ENCODE measurements at places on chromosomes 5 and 9. TPM values are rescaled to one million over a fixed set of nuclear protein-coding genes. Genes with fewer than 3 reads are reported as not detected.

The INPP5E gene
- total RNA-seq: 25.4 TPM

The TNFSF8 gene
- not detected for total RNA-seq

The CDX1 gene
- not detected for total RNA-seq

The PCAT7 gene
- not detected for total RNA-seq

The SGCD gene
- 2.6 TPM for total RNA-seq

The JAK2 gene
- 11.7 TPM for total RNA-seq

The CCL27 gene
- not detected for total RNA-seq

The SLC6A19 gene
- 1.3 TPM for total RNA-seq

The STC2 gene
- 9.9 TPM for total RNA-seq

The RASGEF1C gene
- not detected for total RNA-seq

The ATP10B gene
- 2.1 TPM for total RNA-seq

The SGTB gene
- total RNA-seq: 3.6 TPM

DNA sequence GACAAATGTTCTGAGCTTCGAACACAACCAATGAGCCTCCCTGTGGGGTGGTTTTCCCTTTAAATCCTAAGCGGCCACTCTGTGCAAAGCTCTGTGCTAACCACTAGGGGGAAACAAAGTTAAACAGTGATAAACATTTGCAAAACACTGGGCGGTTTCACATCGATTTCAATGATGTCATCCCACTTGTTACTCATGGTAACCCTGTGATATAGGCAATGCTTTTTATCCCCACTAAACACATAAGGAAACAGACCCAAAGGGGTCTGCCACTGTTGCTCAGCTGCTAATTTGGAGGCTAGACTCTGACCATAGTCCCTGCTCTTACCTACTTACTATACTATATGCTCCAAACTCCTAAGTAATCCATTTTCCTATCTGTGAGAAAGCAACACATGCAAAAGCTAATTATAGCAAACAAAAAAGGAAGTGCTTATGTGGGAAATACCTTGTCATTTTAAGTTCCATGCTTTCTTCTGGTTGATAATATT, 57.3 kb downstream of the PTPN3 start:
- peak; percentile 75 for DNase-seq

GRCh38 chr5:17186256-17186655, 31.2 kb upstream of the BASP1 start:
- no peak for DNase-seq

DNA sequence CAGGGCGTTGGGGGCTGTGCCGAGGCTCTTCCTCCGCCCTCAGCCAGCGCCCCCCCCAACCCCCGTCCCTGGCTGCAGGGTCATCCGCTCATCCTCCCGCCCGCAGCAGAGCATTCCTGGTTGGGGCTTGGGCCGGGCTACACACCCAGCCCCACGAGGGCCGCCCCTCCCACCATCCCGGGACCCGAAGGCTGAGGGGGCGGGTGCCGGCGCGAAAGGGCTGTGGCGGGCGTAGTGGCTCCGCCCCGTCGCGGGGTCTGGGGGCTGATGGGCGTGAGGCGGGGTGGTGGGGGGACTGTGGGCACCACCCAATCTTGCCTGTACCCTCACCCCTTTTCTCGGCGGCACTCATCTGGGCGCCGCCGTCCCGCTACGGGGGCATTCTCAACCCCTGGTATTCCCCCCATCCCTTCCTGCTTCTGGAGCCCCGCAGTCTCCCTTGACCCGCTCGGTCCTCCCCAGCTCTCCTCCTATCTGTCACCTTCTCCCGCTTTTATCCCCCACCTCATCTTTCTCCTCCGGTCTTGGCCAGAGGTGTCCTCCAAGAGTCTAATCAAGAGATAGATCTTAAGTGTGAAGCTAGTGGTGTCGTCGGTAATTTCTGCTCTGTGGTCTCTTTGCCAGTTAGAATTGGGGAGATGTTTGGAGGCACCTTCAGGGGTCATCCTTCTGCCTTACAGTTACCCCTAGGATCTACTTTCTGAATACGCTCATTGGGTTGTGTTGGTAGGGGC, 1.6 kb downstream of the FER start:
- DNase-seq: no peak

DNA sequence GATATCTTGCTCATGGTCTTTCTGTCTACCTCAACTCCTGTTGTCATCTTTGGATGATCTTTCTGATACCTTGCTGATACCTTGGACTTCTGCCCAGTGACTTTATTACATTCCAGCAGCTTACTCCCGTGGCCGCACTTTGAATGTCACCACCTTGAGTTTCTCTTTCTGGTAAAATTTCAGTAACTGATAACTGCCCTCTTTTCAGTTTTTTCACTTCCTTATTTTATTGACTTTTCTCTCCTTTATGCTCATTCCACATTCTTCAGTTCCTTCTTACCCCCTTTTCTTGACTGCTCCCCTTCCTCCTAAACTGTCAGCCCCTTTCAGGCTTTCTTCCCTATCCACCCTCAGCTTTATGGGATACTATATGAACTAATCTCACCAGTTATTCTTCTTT, 7.0 kb upstream of the FBXO4 start:
- DNase-seq: no peak

GRCh38 chr9:212297-212696, 2.4 kb upstream of the DOCK8 start:
- DNase-seq: no peak

- no peak for DNase-seq
Observed at GRCh38 chr5:108521841-108522506, 140.1 kb upstream of the FBXL17 start.

DNA sequence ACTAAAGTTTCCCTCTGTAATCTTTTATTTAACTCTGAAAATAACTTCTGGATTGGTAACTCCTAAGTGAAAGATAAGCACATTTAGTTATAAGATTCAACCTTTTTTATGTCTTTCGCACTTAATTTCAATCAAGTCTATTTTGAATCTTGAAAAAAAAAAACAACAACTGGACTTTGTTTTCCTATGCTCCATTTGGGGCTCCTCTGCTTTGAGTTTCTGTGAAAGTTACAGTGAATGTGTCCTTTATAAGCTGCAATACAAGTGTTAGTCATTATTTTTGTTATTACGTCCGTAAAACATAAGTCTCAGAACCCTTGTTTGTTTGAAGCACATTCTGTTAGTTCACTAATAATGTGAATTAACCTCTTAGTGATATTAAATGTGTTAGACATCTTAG, 276.8 kb downstream of the ADAMTS6 start:
- DNase-seq: no peak

GRCh38 chr9:104905153-104905901, 22.6 kb downstream of the ABCA1 start:
- no peak for DNase-seq

DNA sequence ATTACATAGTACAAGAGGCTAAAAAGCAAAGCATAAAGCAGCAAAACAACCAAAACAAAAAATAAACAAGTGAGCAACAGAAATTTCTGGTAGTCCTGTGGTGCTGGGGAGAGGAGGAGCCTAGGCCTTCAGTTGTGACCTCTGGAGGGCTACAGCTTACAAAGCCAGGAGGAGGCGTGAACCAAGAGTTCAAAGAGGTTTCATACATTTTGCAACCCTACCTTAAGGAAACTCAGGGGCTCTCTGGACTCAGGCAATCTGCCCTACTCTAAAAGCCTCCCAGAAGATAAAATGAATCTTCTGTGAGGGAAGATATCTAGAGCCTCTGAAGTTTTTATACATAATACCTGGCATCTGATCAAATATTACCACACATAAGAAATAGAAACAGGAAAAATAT, 187.4 kb downstream of the AGTPBP1 start:
- DNase-seq: no peak

DNA sequence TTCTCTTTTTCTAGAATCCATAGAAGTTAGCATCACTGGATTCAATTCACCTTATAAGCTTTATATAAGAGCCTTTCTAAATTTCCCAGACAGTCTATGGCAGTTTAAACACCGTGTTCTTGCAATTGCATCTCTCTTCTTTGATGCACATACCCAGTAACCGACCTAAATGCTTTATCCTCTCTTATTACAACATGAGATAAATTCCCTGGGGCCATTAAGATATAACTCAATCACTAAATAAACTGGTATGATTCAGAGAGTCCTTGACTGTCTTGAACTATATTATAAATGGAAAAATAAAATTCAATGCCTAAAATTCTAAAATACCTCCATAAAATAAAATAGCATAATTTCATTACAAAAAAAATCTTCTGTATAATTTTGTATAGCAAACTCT, 98.1 kb downstream of the DIRAS2 start:
- DNase-seq: no peak

DNA sequence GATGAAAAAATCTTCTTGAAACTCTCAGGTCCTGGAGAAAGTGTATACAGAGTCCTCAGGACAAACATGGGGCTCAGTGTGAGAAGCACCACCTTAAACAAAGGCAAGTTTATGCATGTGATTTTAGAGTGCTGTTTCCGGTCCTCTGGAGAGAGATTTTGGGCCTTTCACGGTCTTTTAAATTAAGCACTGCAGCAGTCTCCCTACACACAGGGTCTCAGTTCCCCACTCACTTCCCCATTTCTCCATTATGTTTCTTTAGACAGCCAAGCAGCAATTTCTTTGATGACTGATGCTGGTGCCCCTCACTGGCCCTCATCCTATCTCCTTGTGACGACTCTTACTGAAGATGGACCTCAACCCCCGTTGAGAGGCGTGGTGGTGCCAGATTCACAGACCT, 220.2 kb upstream of the CLINT1 start:
- no peak for DNase-seq

DNA sequence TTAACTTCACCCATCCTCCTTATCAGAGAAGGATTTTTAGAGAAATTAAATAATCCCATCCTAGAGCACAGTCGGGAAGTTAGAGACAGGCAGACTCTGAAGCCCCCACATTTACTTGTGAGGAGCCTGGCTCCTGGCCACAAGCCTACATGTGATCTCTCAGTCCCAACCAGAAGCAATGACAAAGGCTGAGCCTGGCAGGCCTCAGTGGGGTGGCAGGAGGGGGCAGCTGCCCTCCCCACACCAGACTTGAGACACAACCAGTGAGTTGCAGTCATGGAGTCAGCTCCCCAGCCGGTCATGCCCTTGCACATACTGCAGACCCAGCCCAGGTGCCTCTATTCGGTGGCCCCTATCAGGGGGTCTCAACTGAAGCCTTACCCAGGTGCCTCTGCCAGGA, 11.0 kb downstream of the NAIF1 start:
- DNase-seq: peak; percentile 43

DNA sequence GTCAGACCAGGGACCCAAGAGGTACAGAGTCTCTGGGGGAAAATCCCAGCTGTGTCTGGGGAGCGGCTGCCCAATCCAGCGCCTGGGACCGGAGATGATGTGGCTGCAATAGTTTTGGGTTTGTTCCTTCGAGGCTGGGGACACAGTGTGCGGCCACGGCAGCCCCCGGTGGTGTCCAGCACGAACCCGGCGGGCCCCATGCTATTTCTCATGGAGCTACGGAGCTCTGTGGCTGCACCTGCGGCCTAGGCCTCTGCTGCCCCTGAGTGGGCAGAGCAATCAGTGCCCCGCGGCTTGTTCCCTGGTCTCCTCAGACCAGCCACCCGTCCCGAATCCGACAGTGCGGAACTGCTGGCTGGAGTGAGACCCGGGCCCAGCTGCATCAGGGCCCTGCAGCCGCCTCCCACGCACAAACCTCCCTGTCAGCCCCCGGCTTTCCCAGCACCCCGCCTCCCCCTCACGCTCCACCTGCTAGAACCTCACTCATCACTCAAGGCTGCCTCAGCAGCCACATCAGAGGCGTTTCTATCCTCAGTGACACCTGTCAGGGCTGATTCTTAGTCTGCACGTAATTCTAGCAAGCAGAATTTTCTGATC, 29.0 kb downstream of the SARDH start:
- no peak for DNase-seq

- no peak for DNase-seq
Observed at GRCh38 chr5:8828596-8829322, 717.1 kb downstream of the SEMA5A start.

- DNase-seq: no peak
Observed at GRCh38 chr5:171858303-171858702, 72.7 kb downstream of the SMIM23 start.

DNA sequence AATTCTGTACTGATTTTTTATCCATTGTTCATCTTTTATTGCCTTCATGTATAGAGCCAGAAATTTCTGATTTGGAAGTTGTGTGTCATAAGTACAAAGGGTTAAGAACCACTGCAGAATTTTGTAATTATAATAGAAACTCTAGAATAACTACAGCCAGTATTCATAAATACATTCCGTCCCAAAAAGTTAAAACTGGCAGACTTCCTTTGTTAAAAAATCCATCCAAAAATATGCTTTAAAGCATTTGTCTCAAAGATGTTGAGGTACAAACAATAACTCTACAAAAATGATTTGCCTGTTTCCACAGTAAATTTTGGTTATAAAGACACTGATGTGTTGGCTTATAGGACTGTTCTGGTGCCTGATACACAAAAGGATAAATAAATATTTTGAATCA, 436.6 kb downstream of the DTWD2 start:
- no peak for DNase-seq

GRCh38 chr9:93807166-93808074, 147.7 kb downstream of the BARX1 start:
- DNase-seq: no peak

DNA sequence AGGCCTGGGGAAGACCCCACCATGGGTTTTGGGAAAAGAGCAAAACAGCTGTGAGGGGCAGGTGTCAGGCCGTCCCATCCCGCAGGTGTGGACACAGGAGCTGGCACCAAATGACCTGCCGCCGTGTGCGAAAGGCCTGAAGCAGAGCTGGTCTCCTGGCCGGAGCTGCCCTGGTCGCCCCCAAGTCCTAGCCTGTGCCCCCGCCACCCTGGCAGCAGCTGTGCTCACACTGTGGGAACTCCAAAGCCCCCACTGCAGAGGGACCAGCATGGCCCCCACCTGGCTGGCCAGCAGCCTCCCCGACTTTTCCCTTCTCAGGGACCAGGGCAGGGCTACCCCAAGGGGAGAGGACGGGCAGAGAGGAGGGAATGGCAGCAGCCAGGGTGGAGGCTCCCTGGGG, 88.4 kb downstream of the KCNT1 start:
- DNase-seq: no peak

DNA sequence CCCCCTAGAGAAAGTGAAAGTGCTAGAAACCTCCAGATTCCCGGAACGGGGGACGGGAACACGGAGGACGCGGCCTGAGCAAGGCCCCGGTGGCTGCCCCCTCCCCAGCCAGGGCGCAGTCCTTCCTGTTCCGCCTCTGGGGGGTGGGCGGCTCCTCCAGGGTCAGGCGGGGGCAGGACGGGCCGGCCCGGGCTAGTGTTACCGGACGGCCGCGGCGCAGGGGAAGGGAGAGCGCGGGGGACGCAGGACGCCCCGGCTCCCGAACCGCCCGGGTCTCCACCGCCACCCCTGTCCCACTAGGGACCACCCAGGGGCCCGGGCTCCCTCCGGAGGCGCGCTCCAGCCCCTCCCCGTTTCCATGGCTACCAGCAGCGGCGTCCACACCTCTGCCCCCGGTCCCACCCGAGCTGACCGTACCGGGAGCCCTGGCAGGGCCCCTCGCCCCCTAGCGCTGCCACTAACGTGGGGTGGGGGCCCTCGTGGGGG, 579 bp downstream of the SLC12A7 start:
- DNase-seq: no peak
